ENCODE measurements at places on chromosomes 5 and 9. TPM values are rescaled to one million over a fixed set of nuclear protein-coding genes. Genes with fewer than 3 reads are reported as not detected.

GRCh38 chr5:9877488-9877887 lies 247.3 kb upstream of the TAS2R1 start:
- DNase-seq = no peak

DNA sequence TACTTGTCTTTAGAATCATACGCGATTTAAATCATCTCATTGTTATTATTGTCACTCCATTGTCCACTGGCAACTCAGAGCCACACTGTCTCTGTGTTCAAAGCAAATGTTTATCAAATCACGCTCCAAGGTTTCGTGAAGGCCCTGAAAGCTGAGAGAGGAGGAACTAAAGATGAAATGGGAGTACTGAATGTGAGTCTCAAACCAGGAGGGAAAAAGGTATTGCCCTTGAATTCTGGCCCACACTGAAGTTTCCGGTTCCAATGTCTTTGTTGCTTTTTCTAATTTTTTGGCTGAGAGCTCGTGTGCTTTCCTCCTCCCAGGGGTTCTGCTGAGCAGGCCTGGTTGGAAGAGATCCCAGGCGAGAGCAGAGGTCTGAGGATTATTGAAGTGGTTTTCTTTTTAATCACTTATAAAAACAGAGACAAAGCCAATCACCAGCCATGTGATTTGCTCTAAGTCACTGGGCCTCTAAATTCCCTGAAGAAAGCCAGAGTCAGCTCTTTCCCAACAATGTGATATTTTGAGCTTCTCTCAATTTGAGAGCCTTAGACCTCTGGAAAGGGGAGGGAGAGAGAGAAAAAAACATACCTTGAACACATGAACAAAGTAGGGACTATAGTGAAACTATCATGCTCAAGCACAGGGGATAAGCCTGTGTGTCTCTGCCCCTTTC lies 420.8 kb upstream of the GRAMD2B start:
- DNase-seq = no peak

DNA sequence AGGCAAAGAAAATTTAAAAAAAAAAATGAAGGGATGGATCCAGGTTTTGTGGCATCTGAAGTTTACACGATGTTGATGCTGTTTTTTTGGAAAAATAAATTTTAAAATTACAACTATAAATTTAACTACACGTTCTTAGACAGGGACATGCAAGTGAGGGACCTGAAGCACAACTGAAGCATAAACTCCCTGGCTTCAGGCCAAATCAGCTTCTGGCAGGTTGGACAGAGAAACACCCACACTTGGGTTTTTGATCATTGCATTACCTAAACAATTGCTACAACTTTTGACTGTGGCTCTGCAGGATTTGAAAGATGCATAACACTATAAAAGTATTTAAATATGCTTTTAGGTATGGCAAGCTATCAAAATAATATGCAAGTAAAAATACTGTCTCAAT lies 1318.3 kb upstream of the DMAC1 start:
- no peak for DNase-seq

DNA sequence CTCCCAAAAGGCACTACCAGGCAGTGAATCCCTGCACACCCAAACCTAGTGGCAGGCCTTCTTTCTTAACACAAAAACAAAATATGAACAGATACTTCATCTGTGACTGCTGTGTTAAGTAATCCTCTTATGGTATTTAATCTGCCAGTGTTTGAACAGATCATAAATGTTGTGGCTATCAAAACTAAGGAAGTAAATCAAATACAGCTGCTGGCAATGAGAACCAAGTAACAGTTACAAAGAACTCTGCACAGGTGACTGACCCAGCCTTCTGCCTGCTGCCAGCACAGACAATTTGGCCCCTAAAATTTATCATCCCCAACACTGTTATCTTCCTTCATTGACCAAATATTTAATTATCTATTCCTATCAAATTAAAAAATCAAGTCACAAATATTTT lies 78.0 kb downstream of the GNAQ start:
- DNase-seq = no peak

- DNase-seq = no peak
Observed at GRCh38 chr9:108094676-108094993, 605.1 kb upstream of the KLF4 start.

The PELO gene
- 19.8 TPM for total RNA-seq

The PCDHGA6 gene
- total RNA-seq = 0.17 TPM

The ADAMTS16 gene
- 27.2 TPM for total RNA-seq
